Left lung (tissue), 14 donors: ENCODE measurements at places on chromosomes 4 and X. TPM values are rescaled to one million over a fixed set of nuclear protein-coding genes. Genes with fewer than 3 reads are reported as not detected.

LEF1 gene
- total RNA-seq, result 4.1 TPM

CENPVL3 gene
- total RNA-seq, result not detected

RNF150 gene
- 1.9 TPM for total RNA-seq

RBMXL3 gene
- not detected for total RNA-seq

FAM47E gene
- total RNA-seq, result 3.2 TPM

NHSL2 gene
- 9.2 TPM for total RNA-seq

TEC gene
- 4.5 TPM for total RNA-seq

TRPC5OS gene
- not detected for total RNA-seq

NWD2 gene
- not detected for total RNA-seq

ALB gene
- not detected for total RNA-seq

GPR78 gene
- total RNA-seq, result 0.67 TPM

MTHFD2L gene
- 14.8 TPM for total RNA-seq

BEX2 gene
- 19.3 TPM for total RNA-seq

PHKA1 gene
- total RNA-seq, result 4.8 TPM

USP17L15 gene
- total RNA-seq, result not detected

APEX2 gene
- total RNA-seq, result 13.5 TPM

SERPINA7 gene
- not detected for total RNA-seq

ADGRG4 gene
- total RNA-seq, result not detected

SHROOM3 gene
- total RNA-seq, result 46.4 TPM

GAGE12J gene
- total RNA-seq, result not detected

ETDA gene
- total RNA-seq, result not detected

SMARCA1 gene
- 46.9 TPM for total RNA-seq

CYLC1 gene
- total RNA-seq, result not detected

PDLIM3 gene
- 33.6 TPM for total RNA-seq

CLNK gene
- total RNA-seq, result 0.13 TPM

EXOC1L gene
- total RNA-seq, result not detected

FAM53A gene
- total RNA-seq, result 1.9 TPM

PAK3 gene
- 3.1 TPM for total RNA-seq

BEND2 gene
- total RNA-seq, result not detected

ELMOD2 gene
- total RNA-seq, result 26.2 TPM

MAOB gene
- 19.5 TPM for total RNA-seq

ITIH6 gene
- total RNA-seq, result not detected

ADH1C gene
- total RNA-seq, result 1.2 TPM
